Gastrocnemius medialis (tissue), 4 donors: ENCODE measurements at places on chromosomes 16 and 17.

DNA sequence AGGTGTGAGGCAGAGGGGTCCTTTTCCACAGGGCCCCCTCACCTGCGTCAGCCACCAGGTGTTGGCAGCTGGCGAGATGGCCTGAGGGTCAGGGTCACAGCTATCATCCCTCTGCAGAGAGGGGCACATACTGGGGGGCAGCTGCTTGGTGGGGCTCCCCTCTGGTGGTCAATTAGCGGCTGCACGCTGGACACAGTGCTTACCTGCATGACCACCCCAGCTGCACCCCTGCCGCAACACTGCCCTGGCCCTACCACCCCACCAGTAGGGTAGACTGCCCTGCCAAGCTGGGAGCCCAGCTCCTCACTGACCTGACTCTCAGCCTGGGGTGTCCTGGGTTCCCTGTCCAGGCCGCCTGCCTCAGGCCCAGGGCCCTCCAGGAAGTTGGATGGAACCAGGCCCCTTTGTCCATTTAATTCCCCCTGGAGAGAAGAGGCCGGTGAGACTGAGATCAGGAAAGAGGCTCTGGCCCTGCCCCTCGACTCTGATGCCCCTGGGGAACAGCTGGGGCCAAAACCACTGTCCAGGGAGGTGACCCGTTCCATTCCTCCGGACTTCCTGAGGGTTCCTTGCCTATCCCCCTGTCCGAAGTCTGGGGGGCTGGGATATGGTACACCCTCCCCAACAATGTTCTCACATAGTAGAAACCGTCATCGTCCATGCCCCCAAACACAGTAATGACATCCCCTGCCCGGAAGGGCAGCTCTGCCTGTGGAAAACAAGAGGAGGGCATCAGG lies 23.7 kb downstream of the TSPOAP1 start:
- DNase-seq, result no peak

DNA sequence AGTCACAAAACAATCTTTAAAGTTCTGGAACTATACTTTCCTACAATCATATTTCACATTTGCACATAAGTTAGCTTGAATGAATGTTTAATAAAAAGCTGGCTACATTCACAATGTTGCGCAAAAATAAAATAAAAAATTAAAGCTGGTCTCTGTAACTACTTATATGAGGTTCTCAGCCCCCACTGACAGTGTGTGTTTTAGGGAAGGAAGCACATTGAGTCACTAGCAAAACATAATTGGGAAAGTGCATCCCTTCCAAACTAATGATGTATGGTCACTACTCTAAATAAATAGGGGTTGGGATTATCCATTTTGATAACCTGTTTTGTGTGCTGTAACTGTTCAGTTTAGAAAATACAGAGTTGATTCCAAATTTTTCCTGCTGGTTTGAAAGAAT lies 251.9 kb downstream of the IRX3 start:
- no peak for DNase-seq

GRCh38 chr17:49820773-49821172 lies 27.1 kb downstream of the TAC4 start:
- DNase-seq, result no peak

- no peak for DNase-seq
Observed at GRCh38 chr17:72794152-72794551, 298.3 kb downstream of the SLC39A11 start.

DNA sequence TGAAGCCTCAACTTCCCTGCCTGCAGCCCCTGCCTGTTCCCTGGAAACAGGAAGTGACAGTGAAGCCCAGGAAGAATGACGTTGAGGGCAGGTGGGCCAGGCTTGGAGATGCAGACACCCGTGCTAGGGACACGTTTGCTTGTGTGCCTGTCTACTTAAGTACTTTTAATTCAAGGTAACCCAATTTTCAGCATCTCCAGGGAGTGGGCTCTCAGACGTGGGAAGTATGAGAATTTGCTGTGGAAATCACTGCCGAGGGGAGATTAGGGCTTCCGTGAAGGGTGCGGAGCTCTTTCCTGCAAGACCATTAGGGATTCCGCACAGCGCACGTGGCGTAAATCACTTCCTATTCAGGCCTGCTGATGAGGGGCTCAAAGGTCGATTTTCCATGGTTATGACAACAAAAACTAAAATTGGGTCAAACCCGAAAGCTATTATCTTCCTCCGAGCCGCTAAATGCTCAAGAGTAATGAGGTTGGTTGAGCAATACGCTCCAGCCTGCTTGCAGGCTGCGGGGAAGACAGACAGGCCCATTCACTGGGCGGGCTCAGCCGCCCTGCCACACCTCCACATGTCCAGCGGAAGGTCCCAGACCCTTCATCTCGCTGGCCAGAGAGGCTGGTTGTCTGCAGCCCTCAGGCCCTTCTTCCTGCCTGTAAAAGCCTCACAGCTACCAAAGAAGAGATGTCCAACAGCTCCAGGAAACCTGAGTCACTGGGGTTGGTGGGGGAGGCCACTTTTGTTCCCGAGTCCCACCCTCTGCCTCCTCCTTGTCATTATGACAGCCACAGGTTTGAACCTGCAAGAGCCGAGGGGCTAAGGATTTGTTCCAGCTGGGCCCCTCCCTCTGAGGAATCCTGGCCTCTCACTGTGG lies 109.9 kb downstream of the RBFOX3 start:
- no peak for DNase-seq

- DNase-seq, result no peak
Observed at GRCh38 chr17:43572368-43572980, 26.3 kb upstream of the ETV4 start.

DNA sequence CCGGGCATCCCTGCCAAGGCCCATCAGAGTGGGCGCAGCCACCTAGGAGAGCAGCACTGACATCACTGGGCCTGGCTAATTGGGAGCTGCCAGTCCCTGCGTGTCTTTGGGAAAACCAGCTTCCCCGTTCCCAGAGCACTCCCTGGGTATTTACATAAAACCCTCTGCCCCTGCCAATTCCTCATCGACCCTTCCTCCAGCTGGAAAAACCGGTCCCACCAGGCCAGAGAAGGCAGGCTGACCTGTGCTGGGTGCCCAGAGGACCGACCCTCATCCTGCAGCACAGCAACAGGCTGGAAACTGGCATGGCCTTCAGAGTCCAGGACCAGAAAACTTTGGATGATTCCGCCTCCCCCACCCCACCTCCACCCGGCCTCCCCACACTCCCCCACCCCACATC lies 8.2 kb upstream of the FOXN1 start:
- DNase-seq, result no peak

GRCh38 chr17:38597375-38597774 lies 8.4 kb downstream of the SRCIN1 start:
- no peak for DNase-seq

- DNase-seq, result no peak
Observed at GRCh38 chr17:11140501-11140900, 100.5 kb upstream of the SHISA6 start.

DNA sequence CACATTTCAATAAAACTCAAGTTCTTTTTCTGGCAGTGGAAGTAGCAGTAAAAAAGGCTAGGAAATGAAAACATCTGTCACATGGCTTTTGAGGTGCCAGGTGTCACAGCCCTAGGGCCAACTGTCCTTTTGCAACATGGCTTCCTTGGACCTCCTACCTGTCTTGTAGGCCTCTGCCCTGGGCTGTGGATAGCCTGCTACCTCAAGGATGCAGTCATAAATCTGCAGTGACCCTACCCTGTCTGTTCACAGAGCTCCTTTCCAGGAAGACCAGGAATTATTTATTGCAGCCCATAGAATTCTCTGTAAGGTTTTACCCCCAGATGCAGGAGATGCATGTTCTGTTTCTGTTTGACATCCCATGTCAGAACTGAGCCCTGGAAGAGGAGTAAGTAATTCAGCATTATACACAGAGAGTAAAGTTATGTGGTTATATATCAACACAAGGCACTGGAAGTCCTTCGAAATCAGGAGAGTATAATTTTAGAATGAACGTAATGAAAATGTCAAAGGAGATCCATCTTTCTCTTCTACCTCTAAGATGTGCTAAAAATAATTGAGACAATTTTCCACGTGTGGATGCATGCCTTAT lies 172.6 kb downstream of the MAP2K4 start:
- no peak for DNase-seq

- peak; percentile 40 for DNase-seq
Observed at GRCh38 chr17:47802341-47803022, 19.1 kb downstream of the OSBPL7 start.

DNA sequence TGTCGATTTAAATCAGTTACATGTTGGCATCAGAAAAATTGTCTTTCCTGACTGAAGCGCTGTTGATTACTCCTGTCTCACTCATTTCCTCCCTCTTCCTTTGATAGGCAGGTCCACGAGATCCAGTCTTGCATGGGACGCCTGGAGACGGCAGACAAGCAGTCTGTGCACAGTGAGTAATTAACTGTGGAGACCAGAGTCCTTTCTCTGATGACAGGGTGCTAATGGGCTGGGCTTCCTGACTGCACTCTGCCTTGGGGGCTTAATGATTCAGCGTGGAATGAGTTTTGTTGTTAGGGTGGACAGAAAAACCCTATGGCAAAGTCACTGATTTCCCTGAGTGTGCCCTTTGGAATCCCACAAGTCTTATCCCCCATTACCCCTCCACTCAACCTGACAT lies 6.5 kb downstream of the GOSR2 start:
- DNase-seq, result no peak

DNA sequence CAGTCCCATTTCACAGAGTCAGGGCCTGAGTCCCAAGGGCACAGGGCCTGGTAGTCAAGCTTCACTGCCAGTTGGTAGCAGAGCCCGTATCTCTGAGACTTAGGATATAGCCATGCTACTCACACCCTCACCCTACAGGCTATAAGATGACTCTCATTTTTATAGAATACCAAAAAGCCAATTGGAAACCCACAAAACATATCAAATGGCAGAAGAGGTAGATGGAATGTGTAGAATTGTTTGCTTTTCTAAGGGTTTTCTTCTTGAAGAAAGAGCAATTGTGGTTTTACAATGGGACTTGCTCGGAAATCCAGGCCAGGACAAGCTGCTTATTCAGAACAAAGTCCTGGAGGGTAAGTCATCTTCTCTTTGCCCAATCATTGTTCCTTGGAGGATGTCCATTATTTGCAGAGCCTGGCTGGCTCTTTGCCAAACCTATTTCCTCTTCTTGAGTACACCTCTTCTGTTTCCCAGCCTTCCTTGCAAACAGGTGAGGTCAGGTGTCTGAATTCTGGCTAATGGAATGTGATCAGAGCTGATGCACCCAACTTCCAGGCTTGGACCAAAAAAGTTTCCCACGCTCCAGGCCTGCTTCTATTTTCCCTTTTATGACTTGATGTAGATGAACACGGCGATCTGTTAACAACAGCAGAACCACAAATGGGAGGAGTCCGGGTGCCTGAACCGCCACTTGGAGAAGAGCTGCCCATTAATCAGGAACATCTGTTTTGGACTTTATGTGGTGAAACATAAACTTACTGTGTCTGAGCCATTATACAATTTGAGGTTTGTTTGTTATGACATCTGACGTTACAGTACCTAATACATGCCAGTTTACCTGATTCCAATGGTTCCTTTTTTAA lies 16.9 kb upstream of the CCL22 start:
- DNase-seq, result no peak

DNA sequence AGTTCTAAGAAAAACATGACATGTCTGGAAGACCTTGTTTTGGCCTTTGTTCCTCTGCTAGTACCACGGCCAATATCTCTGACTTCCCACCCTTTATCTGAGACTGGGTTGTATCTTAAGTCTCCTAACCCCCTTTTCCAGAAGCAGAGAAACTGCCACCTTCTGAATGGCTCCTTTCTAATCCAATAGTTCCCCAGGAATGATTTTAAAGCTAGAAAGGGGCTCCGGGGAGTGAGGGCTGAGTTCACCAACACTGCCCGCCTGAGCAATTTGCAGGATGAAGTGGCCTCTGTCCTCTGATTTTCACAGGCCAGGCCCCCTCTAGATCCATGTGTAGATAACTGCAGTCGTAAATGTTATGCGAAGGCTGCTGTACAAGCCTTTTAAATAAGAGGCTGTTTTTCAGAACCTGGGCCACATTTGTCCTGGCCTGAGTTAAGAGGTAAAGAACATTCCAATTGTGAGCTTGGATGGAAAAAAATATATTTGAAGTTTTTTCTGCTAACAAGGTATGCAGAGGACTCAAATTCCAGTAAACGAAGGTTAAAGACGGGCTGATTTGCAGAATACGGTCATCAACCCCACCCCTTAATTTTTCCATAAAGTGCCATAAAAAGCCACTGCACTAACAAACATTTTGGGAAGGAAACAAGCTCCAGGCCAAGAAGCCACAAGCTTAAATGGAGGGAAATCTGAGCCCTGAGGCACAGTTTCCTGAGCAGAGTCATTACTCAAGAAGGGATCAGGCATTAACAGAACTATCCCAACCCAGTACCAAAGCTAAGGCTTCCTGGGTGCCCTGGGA lies 117.0 kb upstream of the MAF start:
- no peak for DNase-seq

GRCh38 chr16:63998-64913 lies 8.2 kb downstream of the RHBDF1 start:
- DNase-seq, result peak; percentile 64

- DNase-seq, result no peak
Observed at GRCh38 chr16:17068524-17068923, 402.2 kb downstream of the XYLT1 start.

DNA sequence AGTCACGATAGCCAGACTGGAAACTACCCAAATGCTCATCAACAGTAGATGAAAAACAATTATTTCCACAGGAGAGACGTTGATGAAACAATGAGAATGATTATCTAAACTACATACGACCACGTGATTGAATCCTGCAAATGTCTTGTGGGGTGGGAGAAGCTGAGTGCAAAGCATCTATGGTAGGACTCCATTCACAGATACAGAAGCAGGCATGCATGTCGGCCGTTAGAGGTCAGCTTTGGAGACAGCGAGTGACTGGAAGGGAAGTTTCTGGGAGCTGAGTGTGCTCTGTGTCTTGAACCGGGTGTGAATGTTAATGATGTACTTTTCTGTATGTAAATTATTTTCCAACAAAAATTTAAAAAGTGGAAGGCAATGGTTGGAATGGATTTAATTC lies 71.5 kb upstream of the DNAJA2 start:
- no peak for DNase-seq

- no peak for DNase-seq
Observed at GRCh38 chr17:73281928-73282327, 20.2 kb upstream of the CPSF4L start.

- DNase-seq, result no peak
Observed at GRCh38 chr17:81515530-81516041, 3.0 kb upstream of the ACTG1 start.

- DNase-seq, result no peak
Observed at GRCh38 chr17:74206332-74206818, 2.9 kb downstream of the RPL38 start.

DNA sequence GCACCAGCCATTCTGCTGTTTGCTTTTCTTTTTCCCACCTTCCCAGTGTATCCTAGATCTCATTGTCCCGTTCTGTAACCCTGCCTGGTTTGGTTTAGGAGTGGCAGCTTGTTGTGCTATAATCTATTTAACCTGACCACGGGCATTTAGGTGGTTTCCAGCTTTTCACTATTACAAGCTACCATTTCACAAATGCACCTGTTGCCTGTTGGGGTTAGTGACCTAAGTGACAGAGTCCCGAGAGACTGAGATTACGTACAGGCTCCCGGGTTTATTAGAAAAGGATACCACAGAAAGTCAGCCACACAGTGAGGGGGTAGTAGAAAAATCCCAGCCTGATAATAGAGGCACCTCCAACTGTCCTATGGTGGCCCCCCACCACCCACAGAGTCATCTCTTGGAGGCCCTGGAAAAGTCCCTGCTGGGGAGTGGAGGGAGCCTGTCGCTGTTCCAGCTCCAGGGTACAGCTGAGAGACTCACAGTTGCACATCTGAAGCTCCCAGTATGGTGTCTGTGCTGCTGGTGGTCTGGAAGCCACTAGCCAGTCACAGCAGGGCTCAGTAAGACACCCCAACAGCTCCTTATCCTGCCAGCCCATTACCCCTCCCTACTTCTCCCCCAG lies 21.2 kb downstream of the CLEC16A start:
- no peak for DNase-seq

- no peak for DNase-seq
Observed at GRCh38 chr17:39113871-39114270, 37.6 kb downstream of the PLXDC1 start.
